ENCODE measurements at places on chromosomes 2 and 18.
A peak's percentile ranks its signal among the peaks of the same experiment; 100 is the strongest.

GRCh38 chr2:151097895-151098294, 163.8 kb downstream of the RBM43 start:
- peak; percentile 20 for DNase-seq

DNA sequence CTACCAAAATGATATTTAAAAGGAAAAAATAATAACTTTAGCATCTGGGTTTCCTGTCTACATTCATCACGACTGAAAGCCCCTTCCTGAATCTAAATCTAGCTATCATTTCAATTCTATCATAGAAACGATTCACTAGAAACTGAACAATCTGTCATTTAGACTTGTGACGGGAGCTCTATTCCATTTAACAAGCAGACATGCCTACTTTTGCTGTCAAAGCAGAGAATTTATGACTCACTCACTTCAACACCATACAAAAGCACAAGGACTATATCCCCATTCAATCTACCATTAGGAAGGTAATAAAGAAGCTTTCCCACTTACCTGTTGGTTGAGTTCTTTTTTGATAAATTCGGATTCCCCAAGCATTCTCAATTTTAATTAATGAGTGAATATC, 1072.3 kb downstream of the LRP1B start:
- DNase-seq: no peak

DNA sequence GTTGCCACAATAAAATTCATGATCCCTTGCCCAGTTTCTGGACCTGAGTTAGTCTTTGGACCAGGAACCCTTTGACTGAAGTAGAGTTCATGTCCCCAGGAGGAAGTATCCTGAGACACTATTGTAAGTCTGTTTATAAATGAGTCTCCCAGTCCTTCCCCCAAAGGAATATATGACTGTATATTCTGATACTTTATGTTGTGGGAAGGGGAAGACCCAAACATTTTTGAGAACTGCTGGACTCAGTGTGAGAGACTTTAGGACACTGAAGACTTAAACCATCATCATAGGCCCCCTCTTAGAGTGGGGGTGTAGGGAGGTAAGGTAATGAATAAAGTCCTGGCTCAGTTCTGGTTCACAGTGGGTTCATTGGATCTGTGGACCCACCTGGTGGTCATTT, 28.6 kb upstream of the CXCR4 start:
- no peak for DNase-seq

GRCh38 chr2:144370937-144371584, 148.9 kb downstream of the ZEB2 start:
- DNase-seq: peak; percentile 55

- DNase-seq: no peak
Observed at GRCh38 chr2:219025637-219026585, 15.4 kb downstream of the CFAP65 start.

DNA sequence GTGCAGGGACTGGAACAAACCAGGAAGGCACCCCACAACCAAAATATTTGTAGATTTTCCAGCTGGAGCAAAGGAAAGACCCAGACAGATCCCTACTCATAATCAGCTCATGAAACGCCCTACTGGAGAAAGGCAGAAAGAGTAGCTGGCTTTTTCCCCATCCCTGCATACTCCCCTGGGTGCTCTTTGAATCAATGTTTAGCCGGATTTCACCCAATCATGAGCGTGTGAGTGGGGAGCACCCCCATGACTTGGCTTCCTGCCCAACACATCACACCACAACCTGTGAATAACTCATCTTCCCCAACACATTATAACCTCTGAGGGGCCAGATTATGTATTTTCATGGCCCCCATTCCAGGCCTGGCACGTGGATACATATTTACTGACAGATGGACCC, 35.1 kb upstream of the SLC14A1 start:
- peak; percentile 47 for DNase-seq

Data from fibroblast of upper back skin (primary cell).